ENCODE measurements at places on chromosomes 7 and 10.

- DNase-seq: peak; percentile 19
These were observed 1.8 kb downstream of the SNCG start for GRCh38 chr10:86960003-86960862.

- DNase-seq: no peak
These were observed 249.4 kb downstream of the TCF7L2 start for GRCh38 chr10:113199459-113199858.

GRCh38 chr7:131011432-131011742 lies 277.4 kb upstream of the KLF14 start:
- DNase-seq: no peak

- no peak for DNase-seq
These were observed 2.1 kb upstream of the BNIP3 start for GRCh38 chr10:131983780-131984179.

DNA sequence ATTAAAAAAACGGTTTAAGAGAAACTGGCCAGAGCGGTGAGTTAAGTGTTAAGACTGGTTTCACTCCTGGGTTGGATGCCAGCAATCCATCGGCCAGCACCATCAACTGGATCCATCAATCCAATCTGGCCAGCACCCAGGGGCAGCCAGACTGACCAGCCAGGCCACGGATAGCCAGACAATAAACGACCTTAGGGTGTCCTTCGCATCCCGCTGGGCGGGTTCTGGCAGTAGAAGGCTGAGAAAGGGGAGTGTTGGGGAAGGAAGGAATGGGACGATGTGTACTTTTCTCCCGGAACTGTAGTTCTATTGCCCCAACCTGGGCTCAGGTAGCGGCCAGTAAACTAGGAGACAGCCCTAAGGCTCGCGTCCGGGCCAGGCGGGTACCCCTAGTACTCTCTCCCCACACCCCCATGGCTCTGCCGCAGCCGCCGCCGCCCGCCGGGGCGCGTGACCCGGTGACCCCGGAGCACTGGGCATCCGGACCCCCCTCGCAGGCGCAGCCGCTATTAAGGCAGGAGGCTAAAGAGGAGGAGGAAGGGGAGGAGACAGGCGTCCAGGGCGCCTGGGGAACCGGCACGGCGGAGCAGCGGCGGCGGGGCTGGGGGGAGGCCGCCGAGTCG lies at the start of gene CASD1:
Gene CASD1 (plus strand): TSS at position 546 of the 623 bp plus-strand sequence. CDS start 276 bp downstream, outside the sequence.
- peak; percentile 79 for DNase-seq

DNA sequence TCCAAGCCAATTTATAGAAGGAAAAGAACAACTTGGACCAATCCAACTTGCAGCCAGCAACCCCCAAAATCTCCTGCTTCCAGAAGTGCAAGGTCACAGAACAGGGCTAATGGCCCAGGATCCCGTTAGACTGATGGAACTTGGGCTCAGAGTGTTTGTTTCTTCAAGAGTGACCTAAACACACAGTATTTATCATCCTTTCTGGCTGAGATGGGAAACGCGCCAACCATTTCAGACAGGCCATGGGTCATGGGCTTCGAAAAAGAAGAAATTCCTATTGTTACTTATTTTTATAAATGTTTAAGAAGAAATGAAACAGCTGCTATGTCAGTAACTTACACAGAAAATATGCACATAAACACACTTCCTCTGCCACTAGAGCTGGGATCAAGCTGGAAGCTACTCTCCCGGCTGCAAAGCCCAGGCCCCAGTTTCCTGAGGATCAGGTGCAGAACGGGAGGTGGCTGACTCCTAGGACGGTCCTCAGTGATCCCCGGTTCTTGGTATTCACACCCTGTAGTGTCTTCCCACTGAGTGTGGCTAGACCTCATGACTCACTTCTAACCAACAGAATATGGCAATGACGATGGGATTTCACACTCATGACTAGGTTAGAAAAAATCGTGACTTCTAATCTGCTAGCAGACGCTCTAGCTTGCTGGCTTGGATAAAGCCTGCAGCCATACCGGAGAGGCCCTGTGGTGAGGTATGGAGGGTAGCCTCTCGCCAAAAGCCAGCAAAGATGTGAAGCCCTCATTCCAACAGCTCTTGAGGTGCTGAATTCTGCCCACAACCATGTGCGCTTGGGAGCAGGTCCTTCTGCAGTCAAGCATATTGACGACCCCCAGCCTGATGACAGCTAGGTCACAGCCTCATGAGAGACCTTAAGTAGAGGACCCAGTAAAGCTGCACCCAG lies 60.2 kb downstream of the CHST15 start:
- DNase-seq: no peak

DNA sequence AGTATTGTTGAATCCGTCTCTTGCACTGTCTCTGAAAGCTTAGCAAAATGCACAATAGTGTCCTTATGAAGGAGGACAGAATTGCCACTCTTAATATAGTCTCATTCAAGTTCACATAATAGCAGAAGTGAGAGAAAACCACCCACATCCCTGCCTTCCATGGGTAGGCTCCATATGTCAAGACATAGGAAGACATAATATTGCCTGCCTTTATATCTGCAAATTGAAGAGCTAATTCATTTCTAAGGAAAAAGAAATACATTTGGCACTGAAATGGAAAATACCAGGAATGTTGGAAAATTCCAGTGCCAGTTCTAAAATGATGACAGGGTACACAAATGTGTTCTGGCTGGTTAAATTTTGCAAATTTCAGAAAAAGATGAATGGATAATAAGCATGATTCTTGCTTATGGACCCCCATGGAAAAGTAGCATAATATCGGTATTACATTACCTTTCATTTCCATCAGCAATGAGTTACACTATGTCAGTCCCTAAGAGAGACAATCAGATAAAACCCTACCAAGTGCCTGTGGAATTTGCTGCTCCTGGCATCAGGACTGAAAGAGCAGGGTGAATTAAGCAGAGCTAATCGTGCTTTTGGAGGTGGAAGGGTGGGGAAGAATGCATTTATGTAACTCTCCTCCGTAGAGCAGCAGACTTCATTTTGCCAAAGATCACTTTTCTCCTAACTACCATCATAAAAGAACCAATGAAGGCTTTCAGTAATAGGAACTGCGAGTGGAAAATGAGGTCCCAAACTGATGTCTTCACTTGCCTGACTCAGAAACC lies 312.6 kb downstream of the FGFR2 start:
- no peak for DNase-seq

DNA sequence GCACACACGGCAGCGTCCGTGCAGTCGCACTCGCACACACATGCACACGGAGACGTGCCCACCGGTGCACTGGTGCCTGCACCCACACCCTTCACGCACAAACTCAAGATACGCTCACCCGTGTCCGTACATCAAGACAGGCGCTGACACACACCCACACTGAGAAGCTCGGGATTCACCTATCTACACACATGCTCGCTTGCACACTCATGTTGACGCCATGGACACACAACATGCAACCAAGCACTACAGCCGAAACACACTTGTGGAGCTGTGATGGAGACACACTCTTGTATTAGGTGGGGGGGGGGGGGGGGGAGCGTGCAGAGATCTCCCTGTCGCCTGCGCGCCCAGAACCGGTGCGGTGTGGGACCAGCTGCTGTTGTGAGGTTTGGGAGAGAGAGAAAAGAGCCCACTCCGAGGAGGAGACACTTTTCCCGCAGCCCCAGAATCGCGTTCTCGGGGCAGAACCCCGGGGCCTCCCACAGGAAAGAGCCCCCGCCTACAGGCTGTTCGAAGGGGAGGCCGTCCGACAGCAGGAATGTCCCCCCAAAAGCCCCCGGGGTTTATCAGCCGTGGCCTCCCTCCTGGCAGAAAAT lies 605 bp upstream of the NFKB2 start:
- no peak for DNase-seq

- no peak for DNase-seq
These were observed 134.2 kb downstream of the PTPN20 start for GRCh38 chr10:47045331-47045861.

GRCh38 chr7:157601530-157601929 lies 264.7 kb downstream of the DNAJB6 start:
- DNase-seq: no peak

GRCh38 chr7:115271332-115272235 lies 349.7 kb downstream of the MDFIC start:
- no peak for DNase-seq

GRCh38 chr7:135801877-135802276 lies 53.3 kb upstream of the FAM180A start:
- no peak for DNase-seq

DNA sequence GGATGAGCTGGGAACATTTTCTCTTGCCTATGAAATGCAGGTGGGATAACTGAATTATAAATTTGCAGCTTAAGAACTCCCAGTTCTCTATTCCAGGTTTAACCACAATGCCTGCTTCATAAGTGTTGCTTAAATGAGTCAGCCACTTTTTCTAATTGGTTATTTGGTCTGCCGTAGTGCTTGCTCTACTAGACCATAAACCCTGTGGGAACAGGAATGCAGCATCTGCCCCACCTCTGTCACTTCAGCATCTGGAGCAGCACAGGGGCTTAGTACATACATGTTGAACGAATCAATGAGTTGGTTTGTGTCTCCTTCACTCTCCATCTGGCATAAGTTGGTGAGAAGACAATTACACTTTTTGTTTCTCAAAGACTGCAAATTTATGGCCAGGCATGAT lies 95.2 kb upstream of the PTER start:
- no peak for DNase-seq

DNA sequence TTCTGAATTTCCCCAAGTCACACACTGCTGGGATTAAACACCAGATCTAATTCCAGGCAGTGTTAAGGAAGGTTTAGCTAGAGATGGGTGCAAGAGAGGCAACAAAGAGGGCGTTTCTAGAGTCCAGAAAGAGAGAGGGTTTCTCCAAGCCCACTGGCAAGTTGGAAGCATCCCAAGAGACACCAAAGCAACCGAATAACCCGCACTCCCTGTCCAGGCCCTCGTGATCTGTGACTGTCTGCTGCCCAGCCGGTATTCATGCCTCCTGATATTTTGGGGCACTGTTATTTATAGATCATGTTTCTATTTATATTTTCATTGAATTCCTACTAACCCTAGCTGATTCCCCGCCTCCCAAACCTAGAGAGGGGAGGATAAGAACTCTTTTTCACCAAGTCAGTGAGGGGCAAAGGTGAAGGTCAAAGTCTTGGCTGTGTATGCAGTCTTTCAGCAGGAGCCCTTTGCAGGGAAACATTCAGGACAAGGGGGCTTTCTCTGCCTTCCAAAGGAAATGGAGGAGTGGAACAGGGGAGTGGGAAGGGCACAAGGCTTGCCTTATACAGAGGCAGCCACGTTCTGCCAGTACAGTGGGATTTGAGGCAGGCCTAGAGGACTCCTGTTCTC lies 103.6 kb downstream of the SH3PXD2A start:
- DNase-seq: no peak

DNA sequence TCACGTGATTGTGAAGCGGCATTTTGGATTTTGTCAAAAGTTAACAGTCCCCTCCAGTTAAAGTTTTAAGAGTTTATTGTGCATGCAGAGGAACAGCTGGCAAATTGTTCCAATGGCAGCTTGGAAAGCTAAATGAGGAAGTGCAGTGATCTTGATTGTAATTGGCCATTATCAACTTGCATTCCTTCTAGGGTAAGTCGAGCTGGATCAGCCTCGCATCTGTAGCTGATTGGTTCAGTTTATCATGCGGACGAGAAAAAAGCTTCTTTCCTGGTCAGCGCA lies 566 bp downstream of the ZNF789 start:
- no peak for DNase-seq

DNA sequence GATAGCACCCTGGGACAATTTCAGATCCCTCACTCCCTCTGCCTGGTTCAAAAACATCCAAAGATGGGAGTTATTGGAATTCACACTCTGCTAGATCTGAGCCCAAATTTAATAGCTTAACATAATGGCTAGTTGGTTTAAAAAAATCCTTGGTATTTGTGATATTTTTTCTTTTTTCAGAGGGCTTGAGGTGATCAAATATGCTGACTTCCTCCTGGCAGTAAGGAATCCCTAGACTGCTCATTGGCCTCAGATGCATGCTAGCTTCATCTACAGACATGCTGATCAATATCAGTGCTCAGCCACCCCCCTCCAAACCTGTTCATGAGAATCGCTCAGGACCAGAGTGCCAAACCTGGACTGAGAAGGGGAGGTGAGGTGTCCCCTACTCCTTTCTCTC lies 74.7 kb upstream of the PLPP4 start:
- DNase-seq: no peak

DNA sequence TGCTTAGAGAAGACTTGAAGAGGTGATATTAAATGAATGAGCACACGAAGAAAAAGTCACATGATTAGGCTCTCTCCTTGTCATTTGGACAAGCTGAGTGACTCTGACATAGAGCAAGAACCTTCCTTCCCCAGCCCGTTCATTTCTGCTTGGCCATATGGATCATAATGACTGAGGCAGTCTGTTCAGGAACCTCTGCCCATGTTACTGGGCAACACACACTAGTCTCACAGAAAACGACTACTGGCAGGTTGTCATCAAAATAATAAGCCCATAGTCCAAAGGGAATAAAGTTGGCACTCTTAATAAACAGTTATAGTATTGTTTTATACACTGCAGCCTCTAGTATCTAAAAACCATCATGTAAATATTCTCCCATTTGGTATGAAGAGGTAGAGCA lies 635.0 kb downstream of the REEP3 start:
- no peak for DNase-seq

DNA sequence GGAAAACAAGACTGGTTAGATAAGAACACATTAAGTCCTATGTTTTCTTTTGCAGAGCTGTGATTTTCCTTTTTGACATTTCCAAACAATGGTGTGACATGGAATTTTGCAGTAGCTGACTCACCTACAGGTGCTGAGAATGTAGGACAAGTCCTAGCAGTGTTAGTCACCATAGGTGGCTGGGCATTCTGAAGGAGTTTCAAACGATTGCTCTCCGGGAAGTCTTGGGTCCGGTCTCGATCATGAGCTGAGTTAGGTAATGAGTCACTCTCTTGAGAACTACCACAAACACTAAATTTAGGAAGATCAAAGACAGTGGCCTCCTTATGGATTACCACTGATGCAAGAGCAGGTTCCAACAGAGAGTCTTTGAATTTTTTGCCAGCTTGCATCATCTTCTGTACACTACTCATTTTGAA lies 3.6 kb downstream of the FIGNL1 start:
- no peak for DNase-seq

GRCh38 chr10:27687743-27688142 lies 57.9 kb downstream of the MKX start:
- no peak for DNase-seq

DNA sequence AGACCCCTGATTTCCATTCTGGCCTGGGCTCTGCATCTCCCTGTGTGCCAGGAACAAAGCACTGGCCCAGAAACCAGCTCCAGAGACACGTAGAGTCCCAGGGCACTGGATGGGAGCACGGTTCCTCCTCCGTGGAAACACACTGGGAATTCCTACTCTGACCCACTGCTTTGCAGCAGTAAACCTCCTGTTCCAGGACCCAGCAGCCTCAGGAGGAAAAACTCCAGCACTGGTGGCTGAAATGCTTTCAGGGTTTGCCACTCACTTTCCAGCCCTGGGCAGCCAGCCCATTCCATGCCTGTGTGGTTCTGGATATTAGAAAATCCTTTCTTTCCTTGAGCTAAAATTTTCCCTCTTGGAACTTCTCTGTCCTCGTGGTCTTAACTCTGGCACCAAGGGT lies 58.0 kb downstream of the FAM171A1 start:
- no peak for DNase-seq
